Adrenal gland (tissue), 19 donors: ENCODE measurements at places on chromosomes 3 and 15. TPM values are rescaled to one million over a fixed set of nuclear protein-coding genes. Genes with fewer than 3 reads are reported as not detected.

GRCh38 chr15:85306946-85307686 is 73.3 kb upstream of the AKAP13 start:
- no peaks in the 10 kb centered on the region for H3K27me3 ChIP-seq
- no peak overlapping the region for H3K4me3 ChIP-seq
- no peak for DNase-seq
- H3K36me3 ChIP-seq: no peaks in the 10 kb centered on the region
- no peak overlapping the region for H3K27ac ChIP-seq

Gene CLDN11
- 11.4 TPM for total RNA-seq

Gene NDUFB5
- 174 TPM for total RNA-seq

DNA sequence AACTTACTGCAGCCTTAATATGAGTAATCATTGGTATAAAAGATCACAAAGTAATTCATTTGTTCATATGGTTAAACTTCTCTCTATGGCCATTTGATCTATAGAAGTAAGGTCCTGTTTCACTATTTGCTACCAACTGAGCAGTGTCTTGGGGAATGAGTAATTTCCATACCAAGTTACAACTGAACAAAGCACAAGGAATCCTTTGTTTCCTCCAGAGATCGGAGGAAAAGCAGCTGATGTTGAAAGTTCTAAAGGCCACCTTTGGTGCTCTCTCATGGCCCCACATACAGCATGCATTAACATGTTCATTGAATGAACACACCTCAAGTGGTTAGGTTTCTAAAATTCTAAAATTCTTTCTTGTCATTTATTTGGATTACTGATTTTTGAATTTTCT is 7.1 kb upstream of the CNTN3 start:
- no peaks in the 10 kb centered on the region for H3K27me3 ChIP-seq
- no peak overlapping the region for H3K4me3 ChIP-seq
- no peak for DNase-seq
- H3K4me1 ChIP-seq: no peaks in the 10 kb centered on the region
- H3K36me3 ChIP-seq: no peaks in the 10 kb centered on the region

- peaks cover 29% of the 10 kb centered on the region for H3K4me1 ChIP-seq
- peak overlapping the region; percentile 87 for H3K27ac ChIP-seq
- H3K36me3 ChIP-seq: no peaks in the 10 kb centered on the region
- no peaks in the 10 kb centered on the region for H3K27me3 ChIP-seq
- DNase-seq: no peak
These were observed 882 bp downstream of the GXYLT2 start for GRCh38 chr3:72888546-72889309.

- peaks cover 3% of the 10 kb centered on the region for H3K27me3 ChIP-seq
- no peak overlapping the region for H3K27ac ChIP-seq
- no peak for DNase-seq
These were observed 431.4 kb upstream of the AGTR1 start for GRCh38 chr3:148266341-148266740.

- H3K4me3 ChIP-seq: no peak overlapping the region
- no peaks in the 10 kb centered on the region for H3K27me3 ChIP-seq
- no peaks in the 10 kb centered on the region for H3K4me1 ChIP-seq
- H3K27ac ChIP-seq: no peak overlapping the region
- DNase-seq: no peak
These were observed 189.5 kb downstream of the SHOX2 start for GRCh38 chr3:157916672-157917071.

Gene CKMT1B
- total RNA-seq: 2.0 TPM

Gene PLS1
- total RNA-seq: 7.6 TPM

GRCh38 chr3:127743351-127744252 is 70.8 kb downstream of the ABTB1 start:
- no peaks in the 10 kb centered on the region for H3K27me3 ChIP-seq
- no peak overlapping the region for H3K4me3 ChIP-seq
- no peak for DNase-seq
- H3K4me1 ChIP-seq: peaks cover 12% of the 10 kb centered on the region

GRCh38 chr15:53454843-53455721 is 304.4 kb downstream of the WDR72 start:
- no peak overlapping the region for H3K27ac ChIP-seq
- no peaks in the 10 kb centered on the region for H3K36me3 ChIP-seq
- no peaks in the 10 kb centered on the region for H3K4me1 ChIP-seq
- no peaks in the 10 kb centered on the region for H3K27me3 ChIP-seq

DNA sequence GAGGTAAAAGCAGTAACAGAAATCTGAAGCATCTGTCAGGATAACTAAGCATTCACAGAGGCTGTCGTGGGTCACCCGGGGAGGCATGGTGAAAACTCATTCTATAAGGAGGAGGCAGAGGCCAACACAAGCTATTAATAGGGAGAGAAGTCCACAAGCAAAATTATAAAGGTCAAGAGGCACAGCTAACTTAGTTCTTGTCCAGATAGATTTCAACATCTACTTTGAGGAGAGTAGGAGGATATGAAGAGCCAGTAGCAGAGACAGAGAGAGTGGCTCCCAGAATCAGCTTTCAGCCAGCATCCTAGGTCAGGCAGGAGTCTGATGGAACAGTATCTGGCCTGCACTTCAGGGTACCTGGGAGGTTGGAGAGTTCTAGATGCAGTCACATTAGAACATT is 95.3 kb downstream of the STAC start:
- H3K36me3 ChIP-seq: no peaks in the 10 kb centered on the region
- no peak overlapping the region for H3K27ac ChIP-seq
- no peak overlapping the region for H3K4me3 ChIP-seq
- no peak for DNase-seq

GRCh38 chr3:170636400-170636973 is 50.6 kb upstream of the SLC7A14 start:
- no peak overlapping the region for H3K4me3 ChIP-seq
- no peaks in the 10 kb centered on the region for H3K27me3 ChIP-seq
- no peaks in the 10 kb centered on the region for H3K36me3 ChIP-seq

- H3K36me3 ChIP-seq: no peaks in the 10 kb centered on the region
- H3K27me3 ChIP-seq: no peaks in the 10 kb centered on the region
- H3K4me1 ChIP-seq: no peaks in the 10 kb centered on the region
- no peak for DNase-seq
- no peak overlapping the region for H3K4me3 ChIP-seq
These were observed 353.6 kb upstream of the ZNF717 start for GRCh38 chr3:76138921-76139320.

DNA sequence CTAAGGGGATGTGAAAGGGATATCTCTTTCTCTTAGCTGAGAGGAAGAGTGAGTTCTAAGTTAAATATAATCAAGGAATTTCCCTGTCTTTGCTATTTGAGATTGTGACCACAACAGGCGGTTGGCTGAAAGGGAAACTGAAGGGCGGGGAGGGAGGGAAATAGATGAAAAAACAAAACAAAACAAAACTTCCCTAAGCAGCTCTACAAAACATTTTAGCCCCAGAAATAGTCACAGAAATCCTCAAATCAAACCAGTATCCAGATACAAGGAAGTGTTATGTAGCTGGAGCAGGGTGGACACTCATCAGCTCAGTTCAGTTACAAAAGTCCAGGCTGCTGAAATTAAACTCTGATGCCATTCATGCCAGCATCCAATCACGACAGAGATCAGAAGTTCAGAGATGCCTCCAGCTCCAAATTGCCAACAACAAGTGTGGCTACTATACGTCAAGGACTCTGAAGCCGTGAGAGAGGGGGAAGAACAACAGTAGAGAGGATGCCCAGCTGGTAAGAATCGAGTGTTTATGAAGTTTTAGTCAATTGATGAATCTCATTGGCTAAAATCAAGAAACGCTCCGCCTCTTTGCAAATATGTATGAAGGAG is 319 bp upstream of the TP63 start:
- H3K27ac ChIP-seq: no peak overlapping the region
- H3K27me3 ChIP-seq: no peaks in the 10 kb centered on the region
- H3K4me3 ChIP-seq: no peak overlapping the region
- no peak for DNase-seq
- H3K36me3 ChIP-seq: no peaks in the 10 kb centered on the region
- peaks cover 4% of the 10 kb centered on the region for H3K4me1 ChIP-seq

DNA sequence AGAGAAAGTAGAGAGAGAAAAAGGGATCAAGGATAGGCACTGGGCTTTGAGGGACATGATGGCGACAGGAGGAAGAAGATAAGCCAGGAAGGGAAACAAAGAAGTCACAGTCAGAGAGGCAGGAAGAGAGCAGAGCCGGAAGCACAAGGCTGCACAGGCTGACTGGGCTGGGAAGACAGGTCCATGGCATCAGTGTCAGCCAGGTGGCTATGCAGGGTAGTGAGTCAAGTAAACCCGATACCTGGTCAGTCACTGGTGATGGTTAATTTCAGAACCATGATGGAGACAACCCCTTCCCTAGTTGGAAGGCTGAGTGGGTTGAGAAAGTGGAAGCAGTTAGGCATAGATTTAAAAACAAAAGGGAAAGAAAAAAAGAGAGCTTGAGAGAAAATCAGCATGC is 203.8 kb downstream of the EPHB1 start:
- H3K27me3 ChIP-seq: no peaks in the 10 kb centered on the region
- H3K36me3 ChIP-seq: no peaks in the 10 kb centered on the region
- DNase-seq: no peak
- H3K27ac ChIP-seq: no peak overlapping the region

GRCh38 chr15:37933666-37934065 is 774 bp upstream of the TMCO5A start:
- no peaks in the 10 kb centered on the region for H3K4me1 ChIP-seq
- no peaks in the 10 kb centered on the region for H3K36me3 ChIP-seq
- no peak overlapping the region for H3K27ac ChIP-seq
- no peak overlapping the region for H3K4me3 ChIP-seq

GRCh38 chr3:42189001-42189460 is 77.0 kb downstream of the CCK start:
- H3K27ac ChIP-seq: no peak overlapping the region
- H3K4me1 ChIP-seq: no peaks in the 10 kb centered on the region
- no peak for DNase-seq
- H3K4me3 ChIP-seq: no peak overlapping the region
- H3K27me3 ChIP-seq: no peaks in the 10 kb centered on the region
- no peaks in the 10 kb centered on the region for H3K36me3 ChIP-seq

GRCh38 chr3:187839422-187839821 is 94.2 kb upstream of the BCL6 start:
- H3K27ac ChIP-seq: no peak overlapping the region
- no peak for DNase-seq
- no peaks in the 10 kb centered on the region for H3K27me3 ChIP-seq
- H3K36me3 ChIP-seq: no peaks in the 10 kb centered on the region
- H3K4me3 ChIP-seq: no peak overlapping the region
- H3K4me1 ChIP-seq: no peaks in the 10 kb centered on the region

Gene QTRT2
- 40.8 TPM for total RNA-seq

- no peak overlapping the region for H3K27ac ChIP-seq
These were observed 78.2 kb downstream of the CHAC1 start for GRCh38 chr15:41031232-41032078.

- H3K27ac ChIP-seq: no peak overlapping the region
- DNase-seq: peak; percentile 12
- H3K4me3 ChIP-seq: no peak overlapping the region
- peaks cover 4% of the 10 kb centered on the region for H3K4me1 ChIP-seq
These were observed 86.1 kb downstream of the ATP10A start for GRCh38 chr15:25777037-25777436.

DNA sequence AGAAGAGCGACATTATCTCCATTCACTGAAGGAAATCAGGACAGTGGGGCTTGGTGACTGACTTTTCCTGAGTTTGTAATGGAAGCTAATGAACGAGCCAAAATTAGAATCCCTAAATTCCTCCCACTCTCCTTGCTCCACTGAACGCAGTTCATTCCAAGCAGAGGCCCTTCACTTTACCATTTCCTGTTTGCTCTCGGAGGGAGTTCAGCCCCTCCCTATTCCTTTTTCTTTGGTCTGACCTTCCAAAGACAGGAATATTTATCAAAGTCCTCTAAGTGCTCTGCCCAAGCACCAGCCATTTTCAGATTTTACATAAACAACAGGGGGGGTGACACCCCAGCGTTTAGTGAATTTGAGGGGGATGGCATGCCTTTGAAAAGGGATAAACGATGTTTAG is 24.0 kb upstream of the PTPRG start:
- H3K27ac ChIP-seq: peak overlapping the region; percentile 18
- H3K4me1 ChIP-seq: no peaks in the 10 kb centered on the region
- H3K27me3 ChIP-seq: no peaks in the 10 kb centered on the region
- DNase-seq: no peak
- H3K36me3 ChIP-seq: no peaks in the 10 kb centered on the region

- no peaks in the 10 kb centered on the region for H3K4me1 ChIP-seq
- H3K4me3 ChIP-seq: no peak overlapping the region
- DNase-seq: no peak
- no peaks in the 10 kb centered on the region for H3K27me3 ChIP-seq
- no peaks in the 10 kb centered on the region for H3K36me3 ChIP-seq
These were observed 1515.0 kb downstream of the OTOL1 start for GRCh38 chr3:163011596-163011995.

Gene MITF
- total RNA-seq: 14.2 TPM

- no peak for DNase-seq
- no peaks in the 10 kb centered on the region for H3K4me1 ChIP-seq
- H3K4me3 ChIP-seq: no peak overlapping the region
- peaks cover 4% of the 10 kb centered on the region for H3K27me3 ChIP-seq
These were observed 58.1 kb upstream of the PROK2 start for GRCh38 chr3:71843071-71843470.
